ENCODE measurements at places on chromosomes 6 and 20.

GRCh38 chr6:159045801-159046200, 1.0 kb upstream of the TAGAP start:
- no peak for DNase-seq

GRCh38 chr6:21494505-21494904, 99.0 kb upstream of the SOX4 start:
- DNase-seq = no peak

- no peak for DNase-seq
Measured at GRCh38 chr6:123527406-123527805, 109.3 kb downstream of the TRDN start.

DNA sequence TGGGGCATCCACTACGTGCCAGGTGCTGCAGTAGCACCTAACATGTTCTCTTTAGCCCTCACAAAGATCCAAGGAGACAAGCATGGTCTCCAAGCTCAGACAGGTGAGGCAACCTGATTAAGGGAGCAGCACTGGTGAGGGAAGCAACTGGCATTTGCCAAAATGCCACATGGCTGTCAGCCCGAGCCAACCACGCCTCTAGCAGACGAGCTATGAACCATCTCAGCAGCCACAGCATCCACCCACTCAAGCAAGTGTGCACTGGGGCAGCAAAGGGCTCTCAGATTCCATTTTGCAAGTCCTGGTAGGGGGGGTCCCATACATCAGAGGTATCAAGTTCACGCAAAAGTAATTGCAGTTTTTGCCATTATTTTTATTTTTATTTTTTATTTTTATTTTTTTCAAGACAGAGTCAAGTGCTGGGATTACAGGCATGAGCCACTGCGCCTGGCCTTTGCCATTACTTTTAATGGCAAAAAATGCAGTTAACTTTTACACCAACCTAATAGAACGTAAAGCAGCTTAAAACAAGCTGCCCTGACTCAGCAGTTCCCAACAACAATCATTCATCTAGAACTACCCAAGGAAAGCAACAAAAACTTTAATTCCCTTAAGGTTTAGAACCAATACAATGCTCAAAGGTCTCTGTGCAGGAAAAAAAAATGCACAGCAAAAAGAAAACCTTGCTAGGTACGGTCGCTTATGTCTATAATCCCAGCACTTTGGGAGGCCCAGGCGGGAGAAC, 36.3 kb upstream of the SPDEF start:
- DNase-seq = no peak

- DNase-seq = no peak
Measured at GRCh38 chr6:3749977-3750316, 1.6 kb downstream of the PXDC1 start.

DNA sequence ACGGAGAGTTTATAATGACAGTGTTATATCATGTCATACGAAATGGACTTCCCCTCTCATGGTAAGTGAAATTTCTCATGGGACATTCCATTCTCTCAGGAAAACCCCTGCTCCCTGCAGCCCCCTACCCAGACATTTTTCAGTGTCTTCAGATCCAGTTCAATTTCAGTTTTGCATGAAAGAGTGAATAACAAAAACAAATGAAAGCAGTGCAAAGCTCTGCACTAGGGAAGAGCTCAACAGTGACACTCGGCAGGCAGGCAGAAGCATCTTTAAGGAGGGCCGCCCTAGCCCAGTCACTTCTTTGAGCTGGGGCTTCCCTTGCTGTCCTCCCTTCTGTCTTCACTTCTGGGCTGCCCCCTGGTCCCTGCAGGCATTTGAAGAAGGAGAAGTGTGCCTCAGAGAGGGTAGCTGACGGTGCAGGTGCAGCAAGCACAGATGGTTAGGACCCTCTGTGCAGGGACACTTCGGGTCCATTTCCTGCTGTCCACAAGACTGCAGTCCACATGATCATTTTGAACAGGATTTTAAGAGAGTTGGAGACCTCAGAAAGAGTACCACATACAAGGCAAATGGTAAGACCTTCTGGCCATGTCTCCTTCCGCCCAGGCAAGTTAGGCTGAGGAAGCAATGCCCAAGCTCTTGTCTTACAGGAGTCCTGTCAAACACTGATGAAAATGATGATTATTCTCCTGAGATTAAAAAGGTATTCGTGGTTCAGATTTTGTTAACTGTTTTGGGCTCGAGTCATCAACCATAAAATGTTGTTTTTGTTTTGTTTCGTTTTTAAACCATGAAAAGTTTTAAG, 5.4 kb upstream of the DUSP22 start:
- DNase-seq = no peak

- no peak for DNase-seq
Measured at GRCh38 chr20:34511891-34512265, 4.3 kb upstream of the DYNLRB1 start.

- DNase-seq = no peak
Measured at GRCh38 chr6:143555071-143555492, 43.6 kb upstream of the FUCA2 start.

- no peak for DNase-seq
Measured at GRCh38 chr6:12064538-12065071, 52.5 kb downstream of the HIVEP1 start.

Data from activated T-cell treated with anti-CD3 and anti-CD28 coated beads, Interleukin-2, amount 50 U/mL, for 72 hours (primary cell).